ENCODE measurements at places on chromosomes 5 and 9.
A peak's percentile ranks its signal among the peaks of the same experiment; 100 is the strongest.

- no peak for DNase-seq
Measured at GRCh38 chr5:54621709-54622108, 104.2 kb downstream of the SNX18 start.

GRCh38 chr9:114799441-114799840 lies 6.4 kb downstream of the TNFSF15 start:
- no peak for DNase-seq

DNA sequence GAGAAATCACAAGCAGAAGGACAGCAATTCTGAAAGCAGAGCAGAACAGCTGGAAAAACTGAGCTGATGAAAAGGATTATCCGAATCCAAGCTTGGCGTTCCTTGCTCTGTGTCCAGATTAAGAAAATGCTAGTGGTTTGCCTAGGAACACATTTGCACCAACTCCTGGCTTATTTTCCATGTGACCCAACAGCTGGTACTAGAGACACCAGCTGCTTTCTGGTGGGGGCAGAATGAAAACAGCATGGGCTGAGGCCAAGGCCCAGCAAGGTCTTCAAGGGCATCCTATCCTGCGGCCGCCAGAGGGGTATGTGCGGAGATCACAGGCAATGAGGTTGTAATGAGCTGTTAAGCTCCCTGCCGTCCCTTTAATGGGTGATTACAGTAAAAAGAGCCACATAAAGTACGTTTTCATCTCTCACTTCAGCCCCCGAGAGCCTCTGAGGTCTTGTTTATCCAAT lies 131.5 kb downstream of the DOCK8 start:
- DNase-seq: no peak

DNA sequence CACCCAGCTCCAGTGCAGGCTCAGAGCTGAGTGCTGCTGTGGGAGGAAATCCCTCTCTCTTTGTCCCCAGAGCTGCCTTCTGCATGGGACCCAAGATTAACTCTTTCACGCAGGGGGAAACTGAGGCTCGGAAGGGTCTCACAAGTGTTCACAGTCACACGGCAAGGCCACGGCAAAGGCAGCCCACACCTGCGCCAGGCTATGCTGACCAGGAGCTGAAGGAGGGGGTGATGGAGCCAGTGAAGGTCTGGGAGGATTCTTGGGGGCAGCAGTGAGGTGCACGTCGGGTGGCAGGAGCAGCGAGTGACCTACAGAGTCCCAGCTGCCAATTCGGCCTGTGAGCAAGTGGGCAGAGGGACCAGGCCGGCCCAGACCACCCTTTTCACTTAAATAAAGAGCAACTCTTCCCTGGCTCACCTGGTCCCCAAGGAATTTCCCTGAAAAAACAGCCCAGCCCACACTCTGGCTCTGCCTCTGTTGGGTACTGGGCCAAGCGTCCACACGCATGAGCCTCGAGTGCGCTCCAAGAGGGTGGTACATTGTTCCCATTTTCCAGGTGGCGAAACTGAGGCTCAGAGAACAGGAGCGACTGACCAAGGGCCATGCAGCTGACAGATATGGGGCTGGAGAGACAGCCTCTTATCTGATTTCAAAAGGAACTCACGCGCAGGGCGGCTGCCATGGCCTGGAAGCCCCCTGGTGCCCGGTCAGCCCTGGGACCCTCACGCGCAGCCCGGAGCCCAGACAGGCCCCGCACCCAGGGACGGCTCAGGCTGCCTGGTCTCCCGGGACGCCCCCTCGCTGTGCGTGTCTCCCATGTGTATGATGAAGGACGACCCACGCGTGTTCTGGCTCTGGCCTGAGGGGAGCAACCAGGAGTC lies 28.2 kb downstream of the SARDH start:
- DNase-seq: no peak

GRCh38 chr9:114154600-114155102 lies 686 bp upstream of the COL27A1 start:
- DNase-seq: no peak

DNA sequence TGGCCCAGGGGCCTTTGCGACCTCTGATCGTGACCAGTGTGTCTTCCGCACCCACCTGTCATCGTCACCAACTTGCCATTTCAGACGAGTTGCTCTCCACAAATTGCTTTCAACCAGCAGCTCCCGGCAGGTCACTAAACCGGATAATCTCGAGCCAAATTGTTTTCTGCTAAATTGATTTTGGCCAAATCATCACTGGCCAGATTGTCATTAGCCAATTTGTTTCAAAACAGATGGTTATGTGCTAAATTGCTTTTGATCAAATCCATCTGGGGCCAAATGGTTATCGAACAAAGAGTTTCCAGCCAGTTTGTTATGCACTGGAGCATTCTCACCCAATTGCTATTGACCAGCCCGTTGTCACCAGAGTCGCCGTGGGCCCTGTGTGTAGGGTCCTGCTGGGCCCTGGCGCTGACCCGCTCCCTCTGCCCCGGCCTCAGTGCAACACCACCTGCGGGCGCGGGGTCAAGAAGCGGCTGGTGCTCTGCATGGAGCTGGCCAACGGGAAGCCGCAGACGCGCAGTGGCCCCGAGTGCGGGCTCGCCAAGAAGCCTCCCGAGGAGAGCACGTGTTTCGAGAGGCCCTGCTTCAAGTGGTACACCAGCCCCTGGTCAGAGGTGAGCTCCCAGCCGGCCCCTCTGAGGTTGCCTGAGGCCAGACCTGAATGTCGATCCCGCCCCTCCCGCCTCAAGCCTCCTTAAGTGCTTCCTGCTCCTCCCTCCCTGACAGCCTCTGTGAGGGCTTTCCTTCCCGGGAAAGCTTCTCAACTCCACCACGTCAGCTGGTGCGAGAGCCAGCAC lies 35.6 kb downstream of the ADAMTSL2 start:
- no peak for DNase-seq

GRCh38 chr5:149024943-149025342 lies 37.9 kb downstream of the SH3TC2 start:
- no peak for DNase-seq

DNA sequence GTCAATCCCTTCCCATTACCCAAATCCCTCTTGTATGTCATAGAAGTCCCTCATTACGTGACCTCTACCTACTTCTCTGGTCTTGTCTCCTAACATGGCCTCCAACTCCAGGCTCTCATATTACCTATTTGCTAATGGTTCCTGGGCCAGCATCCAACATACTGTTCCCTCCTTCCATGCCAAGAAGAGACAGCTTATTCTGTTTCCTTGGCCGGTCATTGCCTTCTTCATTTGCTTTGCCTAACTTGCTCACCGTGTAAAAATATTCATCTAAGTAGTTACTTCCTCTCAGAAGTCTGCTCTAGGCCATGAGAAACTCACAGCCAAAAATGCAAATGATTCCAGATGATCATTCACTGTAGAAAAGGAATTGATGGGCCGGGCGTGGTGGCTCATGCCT lies 8.9 kb upstream of the IL6ST start:
- DNase-seq: no peak

DNA sequence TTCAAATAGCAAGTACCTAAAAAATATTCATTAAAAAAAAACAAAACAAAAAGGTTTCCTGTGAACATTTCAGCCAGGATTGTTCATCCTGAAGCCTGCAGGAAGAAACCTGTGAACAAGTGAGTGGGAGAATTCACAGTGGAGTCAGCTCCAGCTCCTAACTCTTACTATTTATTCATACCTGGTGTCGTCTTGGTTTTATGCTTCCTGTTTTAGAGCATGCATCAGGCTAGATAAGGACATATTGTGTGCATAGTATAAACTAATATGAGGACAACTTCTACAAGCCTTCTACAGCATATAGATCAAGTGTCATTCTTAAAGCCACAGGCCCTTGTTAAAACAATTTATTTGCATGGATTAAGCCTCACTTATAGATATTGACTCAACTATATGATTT lies 169.9 kb downstream of the EFNA5 start:
- no peak for DNase-seq

GRCh38 chr5:132256783-132257130 lies 739 bp upstream of the PDLIM4 start:
- DNase-seq: no peak

- DNase-seq: no peak
Measured at GRCh38 chr5:80341016-80341775, 21.4 kb downstream of the SPZ1 start.

- DNase-seq: no peak
Measured at GRCh38 chr9:136401173-136401922, 1.4 kb upstream of the SNAPC4 start.

DNA sequence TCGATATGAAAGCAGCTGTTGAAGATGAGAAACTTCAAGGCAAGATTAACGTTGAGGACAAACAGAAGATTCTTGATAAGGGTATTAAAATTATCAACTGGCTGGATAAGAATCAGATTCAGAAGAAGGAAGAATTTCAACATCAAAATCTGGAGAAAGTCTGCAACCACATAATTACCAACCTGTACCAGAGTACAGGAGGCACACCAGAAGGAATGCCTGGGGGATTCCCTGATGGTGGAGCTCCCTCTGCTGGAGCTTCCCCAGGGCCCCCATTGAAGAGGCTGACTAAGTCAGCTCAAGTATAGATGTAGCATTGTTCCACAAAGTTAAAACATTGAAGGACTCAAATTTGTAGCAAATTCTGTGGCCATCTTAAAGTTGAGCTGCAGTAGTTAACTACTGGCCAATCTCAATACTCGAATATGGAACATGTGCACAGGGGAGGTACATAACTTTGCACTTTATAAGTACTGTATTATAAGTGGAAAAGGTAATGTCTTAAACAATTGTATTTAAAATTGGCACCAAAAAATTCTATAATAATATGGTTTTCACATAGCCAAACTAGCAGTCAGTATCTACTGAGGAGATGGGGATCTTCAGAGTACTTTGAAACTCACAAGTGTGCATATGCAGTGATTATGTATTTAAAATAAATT lies 237.5 kb downstream of the CHSY3 start:
- no peak for DNase-seq

DNA sequence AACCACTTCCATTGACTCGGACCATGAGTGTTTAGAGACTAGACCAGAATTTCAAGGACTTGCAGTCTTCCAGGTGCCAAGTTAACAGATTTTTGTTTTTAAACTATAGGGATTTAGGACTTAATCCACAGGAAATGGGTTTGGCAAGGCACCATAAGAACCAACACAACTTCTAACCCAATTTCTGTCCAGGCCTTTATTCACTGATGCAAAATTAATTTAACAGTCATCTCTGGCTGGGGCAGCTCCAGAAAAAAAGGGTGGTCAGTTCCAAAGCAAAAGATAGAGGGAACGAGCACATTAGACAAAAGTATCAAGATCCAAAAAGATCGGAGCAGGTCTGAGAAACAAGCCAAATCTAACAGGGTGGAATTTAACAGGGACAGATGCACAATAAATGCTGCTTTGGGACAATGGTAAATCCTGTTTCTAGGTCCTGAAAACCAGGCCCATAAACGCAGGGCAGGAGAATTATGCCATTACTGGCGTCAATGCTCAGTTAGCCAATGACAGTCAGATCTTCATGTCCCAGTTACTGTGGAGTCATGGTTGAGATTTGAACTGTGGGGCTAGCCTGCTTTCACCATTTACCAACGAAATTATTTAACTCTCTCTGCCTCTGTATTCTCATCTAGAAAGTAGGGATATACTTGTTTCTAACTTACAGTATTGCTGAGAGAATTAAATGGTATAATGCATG lies 590.8 kb upstream of the BRINP1 start:
- no peak for DNase-seq

DNA sequence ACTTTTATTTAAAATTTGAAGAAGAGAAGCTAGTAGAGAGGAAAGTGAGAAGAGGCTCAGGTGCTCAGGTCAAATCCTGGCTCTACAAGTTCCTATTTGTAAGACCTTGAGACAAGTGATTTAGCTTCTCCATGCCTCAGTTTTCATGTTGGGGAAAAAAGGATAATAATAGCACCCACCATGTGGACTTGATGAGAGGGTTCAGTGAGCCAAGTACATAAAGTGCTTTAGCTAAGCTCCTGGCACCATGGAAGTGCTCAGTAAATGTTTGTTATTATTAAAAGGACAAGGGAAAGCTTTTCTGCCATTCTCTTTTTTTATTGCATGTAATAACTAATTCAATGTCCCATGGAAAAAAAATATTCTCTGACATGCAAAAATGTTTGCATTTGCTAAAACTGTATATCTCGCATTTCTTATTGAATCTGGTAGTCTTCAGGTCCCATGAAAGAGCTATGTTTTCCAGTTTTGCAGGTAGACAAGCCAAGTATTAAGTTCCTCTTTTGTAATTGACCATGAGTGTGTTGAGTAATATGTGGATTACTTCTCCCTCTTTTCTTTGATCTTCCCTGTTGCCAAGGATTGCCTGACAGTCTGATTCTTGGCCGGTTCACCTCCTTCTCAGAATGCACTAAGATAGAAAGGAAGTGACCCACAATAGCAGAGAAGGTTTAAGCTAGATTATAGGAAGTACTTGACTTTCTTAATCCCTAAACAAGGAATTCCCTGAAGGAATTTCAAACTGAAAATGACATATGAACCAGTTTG lies 45.6 kb upstream of the TRIM32 start:
- DNase-seq: no peak

GRCh38 chr9:93525476-93525875 lies 50.9 kb upstream of the PHF2 start:
- DNase-seq: no peak

GRCh38 chr9:18405240-18405639 lies 68.7 kb upstream of the ADAMTSL1 start:
- DNase-seq: peak; percentile 25

- no peak for DNase-seq
Measured at GRCh38 chr5:7671381-7671993, 179.4 kb downstream of the CFAP90 start.

GRCh38 chr9:109966643-109967368 lies 186.8 kb downstream of the PALM2AKAP2 start:
- no peak for DNase-seq

- DNase-seq: no peak
Measured at GRCh38 chr9:99305820-99306811, 84.0 kb downstream of the SEC61B start.

GRCh38 chr5:132074772-132075718 lies 1.5 kb downstream of the CSF2 start:
- no peak for DNase-seq

DNA sequence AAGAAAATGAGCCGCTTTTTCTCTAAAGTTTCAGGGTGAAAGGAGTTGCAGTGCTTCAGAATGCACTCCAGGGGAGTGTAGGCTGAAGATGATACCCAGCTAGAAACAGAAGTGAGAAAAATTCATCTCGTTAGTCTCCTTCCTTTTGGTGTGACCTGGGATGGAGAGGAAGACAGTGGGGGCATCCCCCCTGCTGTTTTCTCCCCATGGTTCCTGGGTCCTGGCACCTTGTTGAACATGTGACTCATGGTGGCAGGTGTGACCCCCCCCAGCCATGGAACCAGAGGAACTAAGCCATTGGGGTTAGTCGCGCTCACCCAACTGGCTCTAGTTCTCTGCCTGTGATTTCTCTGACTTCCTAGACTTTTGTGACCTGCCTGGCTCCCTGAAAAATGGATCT lies 424.6 kb downstream of the CSNK1G3 start:
- no peak for DNase-seq
